ENCODE measurements at places on chromosomes 6 and 20.

DNA sequence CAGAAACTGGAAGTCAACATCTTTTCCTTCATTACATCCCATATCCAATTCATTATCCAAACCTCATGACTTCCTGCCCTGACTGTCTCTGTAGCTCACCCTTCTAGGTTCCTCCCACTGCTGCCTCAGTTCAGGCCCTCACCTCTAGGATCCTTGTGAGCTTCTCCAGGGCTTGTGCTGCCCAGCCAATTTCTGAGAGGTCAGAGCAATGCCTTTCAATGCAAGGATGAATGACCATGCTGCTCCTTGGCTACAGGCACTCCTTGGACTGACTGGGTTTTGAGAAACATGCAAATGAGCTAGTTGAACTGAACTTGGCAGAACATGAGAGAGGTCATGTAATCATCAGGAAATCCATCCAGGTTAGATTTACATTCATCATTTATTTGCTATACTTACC is 173.4 kb downstream of the KIF16B start:
- DNase-seq = no peak

DNA sequence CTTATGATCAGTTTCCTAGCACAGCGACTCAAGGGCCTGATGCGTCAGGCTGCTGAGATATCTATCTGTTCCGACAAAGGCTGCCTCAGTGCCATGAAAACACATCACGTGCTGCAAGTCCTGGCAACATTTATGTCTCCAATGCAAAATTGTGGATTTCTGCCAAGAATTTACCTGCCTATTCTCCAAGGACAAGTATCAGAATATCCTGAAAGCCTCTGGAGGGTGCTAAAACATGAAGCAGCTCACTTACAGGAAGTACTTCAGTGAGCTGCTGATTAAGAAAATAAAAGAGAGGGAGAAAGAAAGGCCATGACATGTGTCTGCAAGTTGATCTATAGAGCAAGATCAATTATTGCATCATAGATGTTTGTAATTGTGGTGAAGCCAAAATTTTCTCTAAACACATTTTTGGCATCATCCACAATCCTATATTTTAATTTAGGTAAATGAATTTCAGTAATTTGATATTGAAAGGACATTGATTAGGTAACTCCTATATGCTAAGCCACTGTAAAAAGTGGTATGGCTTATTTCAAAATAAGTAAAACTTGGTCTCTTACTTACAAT is 25.8 kb upstream of the TPBG start:
- DNase-seq = no peak

- DNase-seq = no peak
Measured at GRCh38 chr20:60024801-60025200, 66.6 kb downstream of the CDH26 start.

DNA sequence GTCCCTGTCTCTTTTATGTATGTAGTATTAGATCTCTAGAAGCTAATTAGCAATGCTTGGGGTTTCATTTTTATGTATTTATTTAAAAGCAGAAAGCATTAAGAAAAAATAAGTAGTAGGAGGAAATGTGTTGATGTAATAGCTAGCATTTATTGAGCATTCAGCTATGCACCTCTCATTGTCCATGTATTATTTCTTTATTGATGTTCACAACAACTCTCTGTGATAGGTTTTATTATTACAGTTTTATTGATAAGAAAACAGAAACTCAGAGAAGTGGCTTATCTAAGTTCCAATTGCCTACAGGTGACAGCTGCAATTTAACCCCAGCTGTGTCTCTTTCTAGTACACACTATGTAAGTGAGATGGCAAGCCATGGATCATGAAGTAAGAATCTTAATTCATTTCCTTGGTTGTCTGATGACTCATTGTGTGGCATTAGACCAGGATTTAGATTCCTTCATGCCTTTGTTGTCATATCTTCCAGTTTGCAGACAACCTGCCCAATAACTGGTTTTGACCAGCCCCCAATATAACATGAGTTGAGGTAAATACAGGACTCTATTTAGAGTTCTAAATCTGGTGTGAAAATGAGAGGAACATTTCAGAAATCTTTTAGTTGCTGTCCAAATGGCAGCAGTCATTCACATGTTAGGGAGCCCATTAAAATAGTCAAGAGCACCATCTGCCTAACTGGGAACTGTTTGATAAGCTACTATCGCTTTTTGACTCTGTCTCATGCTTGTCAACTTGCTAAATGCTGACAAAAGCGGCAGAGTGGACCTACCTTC is 170.8 kb upstream of the PHACTR1 start:
- DNase-seq = no peak

- DNase-seq = no peak
Measured at GRCh38 chr20:43985121-43985520, 70.5 kb downstream of the TOX2 start.
